GM13976 (cell line): ENCODE measurements at places on chromosomes 2 and 18.
A peak's percentile ranks its signal among the peaks of the same experiment; 100 is the strongest.

DNA sequence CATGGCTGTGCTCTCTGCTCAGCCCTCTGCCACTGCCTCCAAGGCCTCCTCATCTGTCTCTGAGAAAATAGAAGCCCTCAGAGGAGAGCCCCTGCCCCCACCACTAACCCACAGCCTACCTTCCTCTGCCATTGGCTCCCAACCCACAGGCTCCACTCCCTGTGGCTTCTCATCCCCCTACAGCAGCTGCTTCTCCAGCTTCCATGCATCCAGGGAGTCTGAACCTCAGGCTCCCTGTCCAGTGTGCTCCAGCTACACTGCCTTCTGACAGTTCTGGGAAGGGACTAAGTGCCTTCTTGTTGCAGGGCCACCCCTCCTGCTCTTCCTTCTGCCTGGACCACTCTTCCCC is 29.3 kb downstream of the COL6A3 start:
- DNase-seq: no peak

DNA sequence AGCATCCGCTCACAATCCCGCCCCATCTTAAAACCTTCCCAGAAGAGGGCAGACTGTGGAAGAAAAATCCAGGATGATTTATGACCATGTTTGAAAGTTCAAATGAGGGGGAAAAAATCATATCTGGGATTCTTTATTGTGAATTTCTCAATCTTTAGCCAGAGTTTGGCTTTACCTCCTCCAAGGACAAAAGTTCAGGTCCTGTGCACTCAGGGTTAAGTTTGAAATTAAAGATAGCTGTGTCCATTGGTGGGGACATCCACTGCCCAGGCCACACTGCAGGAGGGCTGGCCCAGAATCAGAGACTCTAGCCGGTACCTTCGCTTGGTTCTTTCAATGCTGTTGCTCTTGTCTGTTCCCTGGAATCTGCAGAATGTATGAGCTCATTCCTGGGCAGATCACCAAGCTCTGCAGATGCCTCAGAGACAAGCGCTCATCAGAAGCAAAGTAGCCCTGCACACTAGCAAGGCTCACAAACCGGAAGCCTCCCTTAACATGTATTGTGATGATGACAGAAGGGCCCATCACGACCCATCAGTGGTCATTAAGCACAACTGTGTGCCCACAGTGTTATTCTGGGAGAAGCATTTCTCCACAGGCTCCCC is 375.3 kb upstream of the KLHL29 start:
- no peak for DNase-seq

GRCh38 chr2:104177179-104177578 is 676.7 kb upstream of the POU3F3 start:
- no peak for DNase-seq

- DNase-seq: peak; percentile 55
Observed at GRCh38 chr2:54657664-54658083, 65.8 kb upstream of the EML6 start.

GRCh38 chr2:217650716-217651360 is 352.0 kb downstream of the TNS1 start:
- peak; percentile 65 for DNase-seq

DNA sequence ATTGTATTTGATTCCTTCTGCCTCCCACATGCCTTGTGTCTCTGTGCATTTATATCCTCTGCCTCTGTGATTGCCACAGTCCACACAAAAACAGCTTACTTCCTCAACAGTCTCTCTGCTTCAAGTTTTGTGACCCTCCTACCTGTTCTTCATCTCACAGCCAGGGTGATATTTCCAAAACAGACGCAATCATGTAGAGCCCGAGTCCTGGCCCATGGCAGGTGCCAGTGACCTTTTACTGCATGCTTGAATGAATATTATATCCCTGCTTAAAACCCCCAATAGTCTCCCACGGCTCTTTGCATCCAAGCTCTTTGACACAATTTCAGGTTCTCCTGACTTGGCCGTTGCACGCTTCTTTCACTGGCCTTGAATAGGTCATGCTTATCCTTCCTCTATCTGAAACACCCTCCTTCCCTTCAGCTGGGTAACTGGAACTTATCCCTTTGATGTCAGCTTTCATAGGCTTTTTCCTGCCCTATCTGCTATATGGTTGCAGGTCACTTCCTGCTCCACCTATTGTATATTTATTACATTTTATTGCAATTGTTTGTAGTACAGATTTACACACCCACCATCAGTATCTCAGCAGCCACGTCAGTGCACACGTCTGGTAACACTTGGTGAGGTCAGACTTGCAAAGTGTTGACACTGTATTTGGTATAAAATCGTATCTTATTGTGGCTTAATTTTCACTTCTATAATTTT is 29.7 kb upstream of the IL1B start:
- DNase-seq: no peak

DNA sequence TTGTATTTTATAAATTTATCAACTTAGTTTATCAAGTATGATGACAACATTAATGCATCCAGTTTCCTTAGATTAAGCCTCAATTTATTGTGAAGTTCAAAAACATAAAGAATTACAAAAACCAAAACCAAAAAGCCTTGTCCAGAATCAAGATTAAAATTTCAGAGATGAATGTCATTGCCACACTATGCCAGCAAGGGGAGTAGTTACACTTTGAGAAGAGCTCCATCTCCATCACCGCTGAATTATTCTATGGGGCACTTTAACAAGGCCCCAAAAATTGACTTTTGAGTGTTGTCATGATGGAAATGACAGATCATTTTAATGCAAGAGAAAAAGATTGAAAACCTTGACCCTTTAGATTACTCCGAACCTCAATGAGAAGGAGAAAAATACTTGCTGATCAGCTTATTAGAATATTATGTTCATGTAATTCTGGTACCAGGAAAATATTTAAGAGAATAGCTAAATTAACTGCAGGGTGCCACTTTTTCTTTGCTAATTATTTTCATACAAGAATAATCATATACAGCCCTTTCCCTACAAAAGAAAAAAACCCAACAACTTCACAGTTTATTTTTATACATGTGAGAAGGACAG is 152.5 kb upstream of the AQP4 start:
- peak; percentile 21 for DNase-seq

DNA sequence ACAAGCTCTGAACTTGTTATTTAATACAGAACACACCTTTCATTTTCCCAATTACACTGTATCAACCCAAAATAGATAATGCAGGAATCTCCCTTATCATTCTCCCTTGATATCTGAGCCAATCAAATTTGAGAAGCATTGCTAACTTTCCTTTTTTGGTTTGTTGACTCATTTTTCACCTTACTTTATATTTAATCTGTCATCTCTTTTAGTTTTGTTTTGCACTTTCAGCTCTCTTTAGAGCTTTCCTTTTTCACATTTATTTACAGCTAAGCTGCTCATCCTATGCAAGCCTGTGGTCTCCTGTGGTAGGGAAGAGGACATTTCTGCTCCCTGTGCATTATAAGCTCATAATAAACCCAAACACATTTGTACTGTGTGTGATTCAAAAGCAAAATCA is 50.1 kb downstream of the ITGAV start:
- peak; percentile 27 for DNase-seq

GRCh38 chr18:58884680-58885079 is 20.0 kb downstream of the ZNF532 start:
- DNase-seq: no peak

GRCh38 chr2:237833546-237833945 is 25.9 kb upstream of the RAMP1 start:
- no peak for DNase-seq

GRCh38 chr2:64837925-64838641 is 151.1 kb upstream of the SLC1A4 start:
- no peak for DNase-seq

GRCh38 chr2:213001297-213001910 is 150.0 kb downstream of the IKZF2 start:
- no peak for DNase-seq

DNA sequence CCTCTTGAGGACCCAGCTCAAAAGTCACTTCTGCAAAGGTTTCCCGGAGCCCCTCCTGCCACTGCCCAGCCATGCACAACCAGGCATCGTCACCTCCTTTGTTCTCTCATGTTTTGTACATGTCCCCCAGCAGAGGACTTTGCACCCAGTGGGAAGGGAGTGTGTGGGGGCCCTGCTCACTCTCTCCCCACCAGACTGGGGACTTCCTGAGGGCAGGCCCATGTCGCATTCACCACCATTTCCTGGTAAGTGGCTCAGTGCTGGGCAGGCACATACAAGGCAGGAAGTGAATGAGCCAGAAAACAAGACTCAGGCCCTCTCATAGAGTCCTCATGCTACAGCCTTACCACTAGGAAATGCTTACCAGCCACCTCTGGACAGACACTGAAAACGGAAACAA is 18.9 kb downstream of the MRPL35 start:
- DNase-seq: no peak

DNA sequence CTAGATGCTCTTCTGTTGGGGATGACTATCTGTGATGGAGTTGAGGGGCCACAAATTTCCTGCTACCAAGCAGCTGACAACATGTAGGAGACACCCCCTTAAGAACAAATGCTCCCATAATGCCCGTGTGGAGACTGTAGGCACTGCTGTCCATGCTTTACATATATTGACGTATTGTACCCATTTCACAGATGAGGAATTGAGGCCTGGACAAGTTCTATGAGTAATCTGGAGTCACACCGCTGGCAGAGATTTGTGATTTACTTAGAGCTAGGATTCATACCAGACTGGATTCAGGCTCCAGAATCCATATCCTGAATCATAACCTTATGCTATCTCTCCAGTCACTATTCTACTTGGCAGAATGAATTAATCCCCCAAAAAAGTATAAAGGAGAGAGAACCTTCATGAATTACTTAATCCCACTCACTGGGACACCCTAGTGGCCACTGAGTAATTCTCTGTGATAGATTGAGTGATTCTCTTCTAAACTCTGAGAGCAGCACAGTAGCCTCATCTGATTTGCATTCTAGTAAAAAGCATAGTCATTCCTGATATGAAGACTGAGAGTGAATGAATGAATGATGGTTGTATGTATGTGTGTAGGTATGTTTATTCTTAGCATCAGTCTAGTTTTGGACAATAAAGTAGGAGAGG is 460.7 kb upstream of the MEIS1 start:
- DNase-seq: no peak

DNA sequence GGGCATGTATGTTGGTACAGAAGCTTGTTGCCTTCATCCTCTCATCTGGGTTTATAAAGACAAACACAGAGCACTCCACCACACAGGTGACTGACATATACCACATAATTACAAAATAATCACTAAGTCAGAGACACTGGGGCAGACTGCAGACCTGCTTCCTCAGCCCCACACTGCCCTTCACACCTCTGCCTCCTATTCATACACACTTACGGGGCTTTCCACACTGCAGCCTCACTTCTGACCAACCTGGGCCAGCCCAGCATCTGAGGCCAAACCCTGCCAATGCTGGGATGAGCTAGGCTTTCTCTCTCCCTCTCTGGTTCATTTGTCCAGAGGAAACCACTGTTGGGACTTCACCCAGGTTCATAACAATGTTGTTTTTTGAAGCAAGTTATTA is 4.5 kb downstream of the EMX1 start:
- DNase-seq: peak; percentile 27

GRCh38 chr2:122384768-122385333 is 629.4 kb downstream of the TSN start:
- DNase-seq: no peak

- no peak for DNase-seq
Observed at GRCh38 chr2:75337016-75337415, 137.7 kb upstream of the TACR1 start.

GRCh38 chr2:121256720-121257479 is 28.1 kb downstream of the TFCP2L1 start:
- DNase-seq: no peak

- no peak for DNase-seq
Observed at GRCh38 chr2:182818501-182818900, 47.9 kb downstream of the FRZB start.

GRCh38 chr2:26455037-26455669 is 22.8 kb downstream of the OTOF start:
- DNase-seq: no peak
